ENCODE measurements at places on chromosomes 12 and 14.

GRCh38 chr12:5870183-5870582 lies 74.9 kb downstream of the ANO2 start:
- no peak for DNase-seq

- DNase-seq, result no peak
Measured at GRCh38 chr12:16385782-16386646, 38.6 kb downstream of the MGST1 start.

- no peak for DNase-seq
Measured at GRCh38 chr14:74249433-74250375, 10.5 kb downstream of the VSX2 start.

DNA sequence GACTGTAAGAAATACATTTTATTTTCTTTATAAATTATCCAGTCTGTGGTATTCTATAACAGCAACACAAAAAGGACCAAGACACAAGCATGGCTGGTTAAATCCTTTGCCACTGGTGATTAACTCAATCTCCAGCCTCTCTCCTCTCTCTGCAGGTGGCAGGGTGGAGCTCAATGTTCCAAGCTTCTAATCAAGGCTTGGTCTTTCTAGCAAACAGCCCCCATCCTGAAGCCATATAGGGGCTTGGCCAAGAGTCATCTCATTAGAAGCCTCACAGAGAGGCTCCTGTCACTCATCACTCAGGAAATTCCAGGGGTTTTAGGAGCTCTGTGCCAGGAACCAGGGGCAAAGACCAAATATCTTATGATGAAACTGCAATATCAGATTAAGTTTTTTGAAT lies 12.0 kb downstream of the C12orf75 start:
- no peak for DNase-seq

- DNase-seq, result no peak
Measured at GRCh38 chr12:92185052-92185451, 39.4 kb upstream of the BTG1 start.

GRCh38 chr14:58793131-58793740 lies 155.5 kb downstream of the DACT1 start:
- DNase-seq, result no peak

DNA sequence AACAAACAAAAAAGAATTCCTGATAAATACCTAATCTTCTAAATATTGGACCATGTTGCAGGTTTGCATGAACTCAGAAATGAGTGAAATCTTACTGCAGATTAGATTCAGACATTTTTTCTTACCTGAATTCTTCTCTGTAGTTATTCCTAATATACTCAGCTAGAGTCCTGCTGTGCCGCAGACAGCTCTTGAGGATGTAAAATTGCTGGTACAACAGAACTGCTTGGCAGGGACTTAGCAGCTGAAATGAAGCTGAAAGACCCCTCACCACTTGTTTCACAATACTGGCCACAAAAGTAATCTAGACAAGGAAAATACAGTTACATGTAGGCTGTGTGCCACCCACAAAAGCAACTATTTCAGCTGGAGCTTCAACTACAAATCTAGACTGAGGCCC lies 48.3 kb upstream of the KICS2 start:
- DNase-seq, result no peak

GRCh38 chr14:21308132-21308478 lies 28.2 kb downstream of the RPGRIP1 start:
- DNase-seq, result no peak

DNA sequence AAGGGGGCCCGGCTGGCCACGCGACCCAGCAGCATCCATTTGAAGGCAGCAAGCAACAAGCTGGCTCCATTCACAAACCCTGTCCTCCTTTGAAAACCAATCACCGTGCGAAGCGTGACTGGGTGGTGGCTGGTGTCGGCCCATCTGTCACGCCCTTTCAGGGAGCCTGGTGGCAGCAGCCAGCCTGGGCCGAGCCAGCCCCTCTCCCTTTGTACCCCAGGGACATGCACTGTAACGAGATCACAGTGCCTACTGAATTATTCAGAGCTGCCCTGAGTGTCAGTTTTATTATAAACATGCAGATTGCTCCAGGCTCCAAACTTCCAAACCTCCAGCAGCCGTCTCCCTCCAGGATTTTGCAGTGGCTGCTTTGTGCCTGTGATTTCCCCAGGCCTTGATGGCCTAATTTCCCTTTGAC lies 22.3 kb upstream of the CTDSP2 start:
- no peak for DNase-seq

- no peak for DNase-seq
Measured at GRCh38 chr14:63996625-63997220, 143.9 kb downstream of the SYNE2 start.

- DNase-seq, result no peak
Measured at GRCh38 chr14:23308721-23309445, 2.2 kb downstream of the BCL2L2 start.

GRCh38 chr12:124175704-124176103 lies 119.2 kb upstream of the RFLNA start:
- DNase-seq, result no peak

GRCh38 chr12:63078906-63079305 lies 72.1 kb downstream of the AVPR1A start:
- DNase-seq, result no peak

- no peak for DNase-seq
Measured at GRCh38 chr12:108129017-108129812, at the start of gene WSCD2. Gene WSCD2, plus strand, starts transcription at chr12:108129288. Its CDS starts 66,545 bp downstream, at chr12:108195833.

DNA sequence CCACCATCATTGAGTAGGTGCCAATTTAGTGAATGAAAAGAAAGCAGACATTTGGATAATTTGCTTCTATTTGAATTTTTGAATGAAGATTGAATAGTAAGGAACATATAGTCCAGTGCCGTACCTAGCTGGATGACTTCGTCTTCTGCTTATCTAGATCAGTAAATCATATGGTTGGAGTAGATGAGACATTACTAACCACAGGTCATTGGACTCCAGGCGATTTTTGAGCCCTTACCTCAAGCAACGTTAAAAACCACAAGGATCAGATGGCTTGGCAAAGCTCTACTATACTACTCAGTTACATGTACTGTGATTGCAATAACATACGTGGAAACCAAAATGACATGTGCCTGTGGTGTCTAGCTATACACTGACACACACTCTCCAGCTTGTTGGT lies 1.7 kb upstream of the SPATS2 start:
- DNase-seq, result no peak

DNA sequence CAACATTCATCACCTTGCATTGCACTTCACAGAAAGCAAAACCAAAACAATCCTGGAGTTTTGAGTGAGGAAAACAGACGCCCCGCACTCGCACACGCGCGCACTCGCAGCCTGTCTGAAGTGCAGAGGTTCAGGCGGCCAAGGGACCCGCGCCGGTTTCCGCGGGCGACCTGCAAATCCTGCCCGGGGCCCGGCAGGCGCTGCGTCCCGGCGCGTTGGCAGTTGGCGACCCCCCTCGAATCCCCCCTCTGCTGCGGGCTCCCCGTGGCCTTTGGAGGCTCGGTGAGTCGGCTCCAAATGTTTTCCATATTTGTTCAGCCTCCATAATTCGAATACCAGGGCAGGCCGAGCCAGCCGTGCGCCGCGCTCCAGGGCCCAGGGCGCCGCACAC lies at the start of gene SSPN:
Gene SSPN, plus strand, starts transcription at position 324 of the 391 bp plus-strand sequence. CDS start 100 bp downstream, outside the sequence.
- no peak for DNase-seq

DNA sequence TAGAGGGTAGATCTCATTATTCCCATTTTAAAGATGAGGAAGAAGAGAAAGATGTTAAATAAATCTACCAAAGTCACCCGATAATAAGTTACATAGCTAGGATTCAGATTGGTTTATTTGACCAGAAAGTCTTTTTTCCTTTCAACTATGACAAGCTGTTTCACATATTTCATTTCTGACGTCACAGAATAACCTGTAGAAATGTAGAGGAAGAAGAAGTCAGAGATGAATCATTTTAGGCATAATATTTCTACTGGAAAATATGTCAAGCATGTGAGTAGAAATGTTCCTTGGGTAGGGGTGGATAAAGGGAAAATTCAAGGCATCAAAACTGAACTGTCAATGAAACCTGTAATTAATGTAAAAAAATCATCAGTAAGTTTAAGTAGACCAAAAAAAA lies 107.0 kb downstream of the MGST1 start:
- no peak for DNase-seq

DNA sequence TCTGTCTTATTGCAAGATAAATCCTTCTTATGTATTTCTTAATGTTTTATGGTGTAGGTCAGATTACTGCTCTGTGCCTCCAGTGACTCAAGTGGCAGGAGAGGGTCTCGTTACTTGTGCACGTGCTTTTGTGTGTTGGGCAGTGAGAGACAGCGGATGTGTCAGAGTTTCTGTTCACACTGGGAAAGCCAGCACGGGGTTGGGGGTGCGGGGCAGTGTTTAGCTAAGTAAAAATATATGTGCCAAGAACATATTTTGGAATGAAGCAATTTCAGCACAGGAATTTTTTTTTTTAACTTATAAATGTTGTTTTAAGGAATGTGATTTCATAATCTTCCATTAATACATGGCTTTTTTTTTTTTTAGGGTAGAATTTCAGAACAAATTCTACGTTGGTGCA lies 4.5 kb upstream of the DNAH10 start:
- no peak for DNase-seq

DNA sequence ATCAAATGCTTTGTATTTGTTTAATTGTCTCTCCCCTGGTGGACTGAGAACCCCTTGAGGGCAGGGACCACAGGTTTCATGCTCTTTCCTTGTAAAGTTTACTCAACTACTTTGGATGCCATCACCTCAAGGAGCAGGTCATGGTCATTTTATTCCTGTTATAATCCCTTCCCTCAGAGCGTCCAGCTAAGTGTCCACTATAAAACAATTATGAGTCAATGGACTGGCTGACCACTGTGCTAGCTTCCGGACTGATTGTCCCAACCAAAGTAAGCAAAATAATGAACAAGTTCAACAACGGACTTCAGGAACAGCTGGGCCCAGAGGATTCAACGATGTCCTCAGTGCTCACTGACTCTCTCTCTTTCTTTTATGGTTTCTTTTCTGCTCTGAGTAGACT lies 18.2 kb downstream of the AK7 start:
- no peak for DNase-seq

- no peak for DNase-seq
Measured at GRCh38 chr14:48710133-48710532, 876.0 kb downstream of the RPS29 start.

- DNase-seq, result no peak
Measured at GRCh38 chr12:65449400-65449799, 170.9 kb downstream of the MSRB3 start.

GRCh38 chr14:98133806-98134205 lies 1138.2 kb downstream of the BCL11B start:
- no peak for DNase-seq

DNA sequence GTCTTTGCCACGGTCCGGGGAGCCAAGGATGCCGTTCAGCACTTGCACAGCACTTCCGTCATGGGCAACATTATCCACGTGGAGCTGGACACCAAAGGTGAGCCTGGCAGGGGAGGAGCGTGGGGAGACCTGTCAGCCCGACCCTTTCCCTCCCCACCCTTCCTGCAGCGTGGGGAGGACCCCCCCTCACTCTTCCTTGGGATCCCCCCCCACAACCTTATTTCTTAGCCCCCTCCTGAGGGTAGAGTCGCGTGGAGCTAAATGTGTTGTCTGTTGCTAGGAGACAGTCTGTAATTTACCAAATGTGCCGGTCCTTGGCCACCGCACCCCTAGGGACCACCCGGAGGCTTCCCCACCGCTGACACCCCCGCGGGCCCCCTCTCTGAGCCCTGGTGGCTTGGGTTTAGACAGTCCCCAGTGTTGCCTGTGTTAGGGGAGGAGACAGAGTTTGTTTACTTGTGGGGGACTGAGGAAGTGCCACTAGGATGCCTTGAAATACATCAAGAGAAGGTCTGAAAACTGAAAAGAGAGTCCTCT lies 2.3 kb downstream of the SETD1B start:
- DNase-seq, result no peak

- no peak for DNase-seq
Measured at GRCh38 chr14:52021957-52022600, 32.7 kb downstream of the RTRAF start.
